ENCODE measurements at places on chromosomes 5 and 9.

DNA sequence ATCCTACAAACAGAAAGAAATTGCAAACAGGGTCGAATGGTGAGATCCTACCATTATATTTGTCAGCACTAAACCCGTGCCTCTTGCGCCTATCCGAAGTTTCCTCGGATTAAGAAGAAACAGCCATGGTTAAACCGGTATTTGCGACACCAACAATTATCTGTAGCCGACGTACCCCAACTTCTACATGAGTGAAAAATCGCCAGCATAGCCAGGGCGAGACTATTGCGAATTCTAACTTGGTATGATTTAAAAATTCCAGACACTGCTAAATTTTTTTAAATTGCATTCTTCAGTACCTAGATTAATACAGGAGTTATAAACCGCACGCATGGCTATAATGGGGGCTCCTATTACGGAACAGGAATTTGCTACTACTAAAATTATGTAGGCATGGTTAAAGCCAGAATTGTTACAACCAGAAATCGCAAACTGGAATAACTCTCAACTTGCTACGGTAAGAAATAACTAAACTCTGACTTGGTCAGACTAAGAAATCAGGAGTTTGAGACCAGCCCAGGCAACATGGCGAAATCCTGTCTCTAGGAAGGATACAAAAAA lies 25.3 kb upstream of the ANXA2R start:
- no peak for DNase-seq

GRCh38 chr5:67094476-67095300 lies 101.9 kb downstream of the CD180 start:
- no peak for DNase-seq

DNA sequence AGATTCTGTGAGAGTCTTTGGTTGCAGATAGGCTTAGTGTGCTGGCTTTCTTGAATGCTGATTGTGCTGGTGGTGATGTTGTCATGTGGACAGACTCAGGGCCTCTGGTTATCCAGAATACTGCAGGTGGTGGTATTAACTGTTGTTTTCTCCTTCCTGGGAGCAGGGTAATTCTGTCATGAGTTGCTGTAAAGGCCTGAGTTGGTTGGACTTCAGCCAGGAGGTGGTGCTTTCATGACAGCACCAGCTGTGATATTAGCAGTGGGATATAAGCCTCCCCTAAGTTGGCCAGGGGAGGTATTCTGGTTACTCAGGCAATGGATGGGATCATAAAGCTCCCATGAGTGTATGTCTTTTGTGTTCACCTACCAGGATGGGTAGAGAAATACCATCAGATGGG lies 16.4 kb upstream of the RNF180 start:
- no peak for DNase-seq

DNA sequence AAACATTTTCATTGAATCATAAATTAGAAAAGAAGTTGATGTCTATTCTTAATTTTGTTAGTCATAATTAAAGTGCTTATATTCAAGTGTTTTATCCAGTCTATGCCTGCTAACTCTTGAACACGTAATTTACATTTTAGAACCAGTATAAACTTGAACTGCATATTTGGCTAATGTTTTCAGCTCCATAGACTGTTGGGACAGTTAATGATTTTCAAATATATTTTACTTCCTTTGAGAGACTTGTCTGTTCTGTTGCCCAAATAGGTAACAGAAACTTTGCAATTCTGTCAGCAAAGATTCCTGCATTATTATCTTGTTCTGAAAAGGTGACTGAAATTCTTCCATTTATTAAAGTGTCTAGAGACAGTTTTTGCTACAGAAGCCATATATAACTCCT lies 7.8 kb downstream of the ITGA2 start:
- no peak for DNase-seq

DNA sequence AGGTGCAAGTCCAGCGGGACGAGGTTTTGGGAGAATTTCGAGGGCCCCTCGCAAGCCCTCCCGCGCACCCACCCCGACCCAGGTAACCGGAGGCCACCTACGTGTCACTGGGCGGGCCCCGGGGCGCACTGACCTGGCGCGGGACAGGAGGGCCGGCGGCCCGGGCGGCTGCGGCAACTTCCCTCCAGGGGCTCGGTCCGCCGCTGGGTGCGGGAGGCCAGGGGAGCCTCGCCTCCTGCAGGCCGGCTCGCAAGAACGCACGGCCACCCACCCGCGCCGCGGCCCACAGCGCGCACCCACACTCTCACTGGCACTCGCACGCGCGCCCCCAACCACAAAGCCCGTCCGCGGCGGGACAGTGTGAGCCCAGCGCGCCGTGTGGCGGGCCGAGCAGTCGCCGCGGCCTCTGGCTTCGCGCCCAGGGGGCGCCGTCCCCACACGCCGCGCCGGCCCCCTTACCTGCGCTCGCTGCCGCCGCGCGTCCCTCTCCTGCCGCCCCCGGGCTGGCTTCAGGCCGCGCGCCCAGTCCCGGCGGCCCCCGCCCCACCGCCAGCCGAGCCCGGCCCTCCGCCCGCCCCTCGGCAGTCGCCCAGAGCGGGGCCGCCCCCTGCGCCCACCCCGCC lies 451 bp downstream of the LPAR1 start:
- DNase-seq: no peak

DNA sequence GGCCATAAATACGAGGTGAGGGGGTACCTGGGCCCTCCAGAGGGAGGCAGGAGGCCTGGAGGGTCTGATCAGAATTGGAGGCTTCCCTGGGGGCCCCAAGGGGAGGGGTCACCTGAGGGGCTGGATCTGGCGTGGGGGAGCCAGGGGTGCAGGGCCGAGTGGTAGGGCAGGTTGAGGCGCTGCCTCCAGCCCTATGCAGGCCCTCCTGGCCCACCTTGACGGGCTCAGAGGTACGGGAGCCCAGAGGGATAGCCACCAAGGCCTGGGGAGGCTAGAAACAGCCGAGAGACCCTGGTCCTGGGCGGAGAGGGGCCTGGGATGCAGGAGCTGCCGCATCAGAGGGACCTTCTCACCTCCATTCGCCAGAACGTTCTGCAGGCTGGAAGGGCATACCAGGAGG lies 24.3 kb downstream of the LHX3 start:
- no peak for DNase-seq

DNA sequence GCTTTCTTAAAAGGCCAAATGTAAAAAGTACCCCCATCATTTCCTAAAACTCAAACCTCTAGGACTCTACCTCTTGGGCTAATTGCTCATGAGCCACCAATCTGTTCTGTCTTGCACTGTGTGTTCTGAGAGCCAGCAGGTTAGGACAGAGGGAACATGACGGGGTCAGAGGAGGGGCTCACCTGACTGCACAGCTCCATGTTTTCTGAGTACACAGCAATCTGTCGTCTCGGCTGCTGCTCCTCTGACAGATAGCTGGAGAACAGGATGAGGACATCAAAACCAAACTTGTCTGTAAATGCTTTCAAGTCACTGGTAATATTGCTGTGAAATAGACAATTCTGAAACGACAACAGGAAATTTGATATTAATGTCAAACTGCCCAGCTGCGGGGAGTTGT lies 50.9 kb upstream of the PCA3 start:
- DNase-seq: no peak

- DNase-seq: no peak
Observed at GRCh38 chr9:128246471-128246870, 29.3 kb downstream of the GOLGA2 start.

- no peak for DNase-seq
Observed at GRCh38 chr9:109331353-109331752, 10.5 kb upstream of the EPB41L4B start.

GRCh38 chr5:2102819-2103776 lies 220.4 kb upstream of the IRX4 start:
- DNase-seq: no peak

DNA sequence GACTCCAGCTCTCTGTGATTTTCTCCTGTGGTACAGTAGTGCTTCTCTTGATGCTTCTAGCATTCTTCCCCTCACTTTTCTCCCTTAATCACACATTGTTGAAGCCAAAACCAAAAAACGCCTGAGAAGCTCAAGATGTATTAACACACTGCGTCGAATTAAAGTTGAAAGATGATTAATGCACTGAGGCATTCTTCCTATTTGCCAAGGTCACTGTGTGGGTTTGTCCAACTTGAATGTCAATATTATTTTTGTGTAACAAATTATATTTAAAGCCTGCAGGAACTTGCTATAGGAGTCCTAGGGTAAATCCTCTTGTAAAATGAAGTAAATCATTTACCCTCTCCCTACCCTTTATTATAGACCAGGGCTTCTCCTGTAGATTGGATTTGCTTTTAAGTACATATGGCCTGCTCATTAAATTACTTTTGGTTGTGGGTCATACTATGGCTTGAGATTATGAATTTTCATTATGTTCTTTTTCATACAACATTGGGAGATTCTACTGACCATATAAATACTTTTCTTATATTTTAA lies 68.1 kb downstream of the GDA start:
- no peak for DNase-seq

DNA sequence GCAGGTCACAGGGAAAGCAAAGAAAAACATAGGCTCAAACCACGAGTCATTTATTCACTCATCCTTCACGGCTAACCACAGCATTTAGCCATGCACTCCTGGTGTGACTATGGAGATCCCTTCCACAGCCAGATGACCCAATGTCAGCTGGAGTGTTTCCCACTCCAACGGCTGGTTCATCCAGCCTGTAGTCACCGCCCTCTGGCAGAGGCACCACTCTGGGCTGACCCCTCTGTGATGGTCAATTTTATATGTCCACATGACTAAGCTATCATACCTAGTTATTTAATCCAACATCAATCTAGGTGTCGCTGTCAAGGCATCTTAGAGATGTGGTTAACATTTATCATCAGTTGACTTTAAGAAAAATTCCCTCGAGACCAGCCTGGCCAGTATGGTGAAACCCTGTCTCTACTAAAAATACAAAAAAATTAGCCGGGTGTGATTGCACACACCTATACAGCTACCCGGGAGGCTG lies 9.5 kb upstream of the PHF19 start:
- DNase-seq: no peak

DNA sequence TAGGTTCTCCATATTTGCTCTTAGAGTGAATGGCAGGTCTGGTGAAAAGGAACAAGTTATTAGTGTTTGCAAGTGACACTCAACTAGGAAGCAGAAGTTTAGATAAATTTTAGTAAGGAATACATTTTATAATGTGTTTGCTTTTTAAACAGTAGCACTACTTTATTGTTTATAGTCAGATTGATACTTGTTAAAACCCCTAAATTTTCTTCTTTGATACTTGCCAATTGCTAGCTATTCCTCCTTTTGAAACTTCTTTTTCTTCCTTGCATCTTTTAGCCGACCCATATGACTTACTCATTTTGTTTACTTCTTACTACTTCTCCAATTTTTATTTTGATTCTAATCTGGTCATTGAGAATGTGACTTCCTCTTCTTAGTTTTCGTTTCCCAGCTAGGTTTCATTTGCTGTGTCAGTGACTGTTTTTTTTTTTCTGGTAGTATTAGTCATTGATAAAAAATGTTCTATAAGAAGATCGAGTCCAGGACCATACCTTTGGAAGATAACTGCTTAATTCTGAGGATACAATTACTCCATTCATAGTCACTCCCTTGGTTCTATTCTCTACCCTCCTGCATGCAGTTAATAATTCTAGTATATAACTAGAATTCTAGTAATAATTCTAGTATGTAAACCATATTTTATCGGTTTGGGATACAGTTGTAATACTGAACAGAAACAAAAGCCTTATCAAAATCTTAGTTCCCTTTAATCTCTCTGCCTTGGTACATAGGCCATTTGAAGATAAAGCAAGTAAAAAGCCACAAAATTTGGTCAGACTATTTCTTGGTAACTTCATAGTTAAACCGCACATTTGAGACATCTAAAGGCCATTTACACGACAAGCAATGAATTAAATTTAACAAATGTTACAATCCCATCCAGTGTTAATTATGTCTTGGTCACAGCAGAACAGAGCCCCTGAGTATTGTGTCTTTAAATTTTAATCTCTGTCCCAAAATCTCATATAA lies 2.8 kb upstream of the RICTOR start:
- DNase-seq: no peak

DNA sequence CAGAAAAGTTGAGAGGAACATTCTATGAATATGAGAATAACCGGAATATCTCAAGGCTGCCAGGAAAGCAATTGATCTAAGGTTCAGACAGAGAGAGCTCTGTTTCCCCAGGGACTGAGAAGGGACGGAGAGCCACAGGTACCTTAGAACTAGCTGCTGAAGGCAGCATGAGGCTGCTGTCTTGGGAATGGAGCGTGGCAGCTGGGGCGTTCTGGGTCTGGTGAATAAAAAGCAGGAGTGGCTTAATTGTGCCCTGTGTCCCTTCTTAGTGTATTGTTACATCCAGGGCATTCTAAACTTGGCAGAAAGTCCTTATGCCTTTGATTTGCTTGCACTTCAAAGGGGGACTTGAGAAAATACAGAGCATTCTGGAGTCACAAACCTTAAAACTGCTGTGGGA lies 434.5 kb downstream of the KDM4C start:
- no peak for DNase-seq

DNA sequence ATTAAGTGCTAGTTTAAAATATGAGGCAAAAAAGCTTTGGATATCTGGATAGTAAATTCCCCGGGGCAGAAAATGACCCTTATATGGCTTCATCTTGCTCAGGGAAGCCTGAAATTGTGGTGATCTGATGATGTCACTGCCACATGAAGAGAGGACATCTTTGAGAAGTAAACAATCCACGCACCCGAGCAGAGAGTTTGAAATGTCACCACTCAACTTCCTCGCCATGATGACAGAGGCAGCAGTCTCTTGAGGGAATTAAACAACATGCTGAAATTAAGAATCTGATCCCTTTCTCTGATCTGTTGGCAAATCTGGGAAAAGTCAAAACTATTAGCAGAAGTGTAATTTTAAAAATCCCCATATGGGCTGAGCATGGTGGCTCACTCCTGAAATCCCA lies 110.0 kb downstream of the TLE1 start:
- no peak for DNase-seq

GRCh38 chr9:133615186-133615585 lies 6.0 kb upstream of the FAM163B start:
- no peak for DNase-seq

- no peak for DNase-seq
Observed at GRCh38 chr5:141186897-141187512, at the start of gene PCDHB9. Gene PCDHB9, plus strand, starts transcription at chr5:141187161. Its CDS starts 158 bp downstream, at chr5:141187319.
